T-helper 2 cell (primary cell): ENCODE measurements at places on chromosomes 5 and 9.

GRCh38 chr9:93598647-93599241 lies 22.4 kb downstream of the PHF2 start:
- no peak for DNase-seq

- DNase-seq = no peak
Measured at GRCh38 chr5:149422366-149423048, 43.4 kb upstream of the IL17B start.

DNA sequence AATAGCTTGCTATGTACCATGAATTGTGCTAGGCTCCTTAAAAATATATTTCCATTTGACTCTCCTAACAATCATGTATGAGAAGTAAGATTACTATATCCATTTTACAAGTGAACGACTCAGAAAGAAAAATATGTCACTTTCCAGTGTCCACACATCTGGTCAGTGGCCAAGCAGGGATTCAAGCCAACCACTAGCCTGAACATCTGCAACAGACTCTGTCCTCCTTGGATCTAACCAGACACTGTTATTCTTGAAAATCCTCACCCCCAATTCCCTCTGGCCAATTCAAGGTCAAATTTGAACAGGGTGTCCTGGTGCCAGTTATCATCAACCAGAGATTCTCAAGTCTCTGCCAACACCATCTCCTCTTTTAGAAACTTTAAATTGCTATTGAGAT lies 344.1 kb upstream of the WWC1 start:
- no peak for DNase-seq

DNA sequence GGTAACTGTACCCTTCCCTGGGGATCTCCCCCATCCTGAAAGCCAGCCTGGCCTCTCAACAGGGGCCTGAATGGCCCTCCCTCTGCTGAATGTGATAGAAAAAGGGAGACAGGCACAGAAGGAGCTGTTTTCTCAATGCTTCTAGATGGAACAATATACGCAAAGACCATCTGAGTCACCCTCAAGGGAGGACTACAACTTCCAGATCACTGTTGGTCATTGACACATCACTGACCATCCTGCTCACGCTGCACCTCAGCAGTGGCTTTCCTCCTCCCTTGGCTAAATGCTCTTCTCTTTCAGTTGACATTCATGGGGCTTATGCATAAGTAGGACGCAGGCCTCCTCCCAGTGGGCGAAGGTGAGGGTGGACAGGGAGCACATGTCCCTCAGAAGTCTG lies 112.2 kb upstream of the SHB start:
- DNase-seq = no peak

DNA sequence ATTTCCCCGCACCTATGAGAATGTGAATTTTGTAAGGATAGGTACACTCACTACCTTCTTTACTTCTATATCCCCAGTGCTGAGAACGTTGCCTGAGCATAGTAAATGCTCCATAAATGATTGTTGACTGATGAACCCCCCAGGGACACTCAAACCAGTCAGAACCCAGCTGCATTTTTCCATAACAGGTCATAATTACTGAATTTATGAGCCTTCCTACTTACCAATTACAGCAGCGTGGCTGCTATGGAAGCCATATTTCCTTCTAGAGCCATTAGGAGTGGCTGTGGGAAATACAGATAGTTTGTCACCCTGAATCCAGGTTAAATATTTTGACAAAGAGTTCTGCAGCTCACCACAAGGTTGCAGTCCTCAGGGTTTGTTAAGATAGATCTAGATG lies 135.0 kb downstream of the TAF11L14 start:
- DNase-seq = no peak

DNA sequence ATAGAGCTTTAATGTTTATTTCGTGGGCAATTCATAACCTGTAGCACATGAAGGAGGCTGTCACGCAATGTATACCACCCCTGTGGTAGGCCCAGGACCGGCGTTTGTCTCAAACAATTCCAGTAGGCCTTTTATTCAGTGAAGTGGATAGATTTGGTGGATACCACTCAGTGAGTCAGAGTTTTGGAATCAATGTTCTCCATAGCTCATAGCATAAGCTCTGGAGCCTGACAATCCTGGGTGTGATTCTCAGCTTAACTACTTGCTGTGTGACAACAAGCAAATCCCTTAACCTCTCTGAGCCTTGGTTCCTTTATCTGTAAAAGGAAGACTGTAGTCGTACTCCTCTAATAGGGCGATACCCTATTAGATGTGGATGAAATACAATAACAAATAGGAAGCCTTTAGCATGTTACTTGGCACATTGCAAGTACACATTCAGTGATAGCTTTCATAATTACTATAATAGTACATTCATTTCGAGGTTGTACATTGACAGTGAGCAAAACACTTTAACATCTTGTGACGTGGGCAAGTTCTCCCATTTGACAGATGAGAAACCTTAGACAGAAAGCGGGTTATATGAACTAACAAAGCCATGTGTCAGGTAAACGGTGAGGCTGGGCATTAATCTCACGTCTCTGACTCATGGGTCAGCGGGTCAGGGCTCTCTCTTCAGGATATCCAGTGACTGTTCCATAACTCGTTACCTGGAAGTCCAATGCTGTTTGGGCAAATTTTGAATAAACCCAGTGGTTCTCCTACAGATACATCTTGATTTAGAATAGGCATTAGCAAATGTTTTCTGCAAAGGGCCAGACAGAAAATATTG lies 130.8 kb downstream of the C9orf152 start:
- DNase-seq = no peak

DNA sequence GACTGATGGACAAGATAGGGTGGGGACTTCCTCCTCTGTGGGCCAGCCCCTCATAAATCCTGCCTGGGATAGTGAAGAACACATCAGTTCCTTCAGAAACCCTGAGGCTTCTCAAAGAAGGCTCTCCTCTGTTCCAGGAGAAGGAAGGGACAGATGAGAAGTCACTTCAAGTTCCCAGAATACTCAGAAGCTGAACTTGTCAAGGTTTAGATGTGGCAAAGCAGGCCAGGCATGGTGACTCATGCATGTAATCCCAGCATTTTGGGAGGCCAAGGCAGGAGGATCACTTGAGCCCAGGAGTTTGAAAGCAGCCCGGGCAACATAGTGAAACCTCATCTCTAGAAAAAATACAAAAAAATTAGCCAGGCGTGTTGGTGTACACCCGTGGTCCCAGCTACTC lies 38.5 kb downstream of the STOM start:
- DNase-seq = no peak

DNA sequence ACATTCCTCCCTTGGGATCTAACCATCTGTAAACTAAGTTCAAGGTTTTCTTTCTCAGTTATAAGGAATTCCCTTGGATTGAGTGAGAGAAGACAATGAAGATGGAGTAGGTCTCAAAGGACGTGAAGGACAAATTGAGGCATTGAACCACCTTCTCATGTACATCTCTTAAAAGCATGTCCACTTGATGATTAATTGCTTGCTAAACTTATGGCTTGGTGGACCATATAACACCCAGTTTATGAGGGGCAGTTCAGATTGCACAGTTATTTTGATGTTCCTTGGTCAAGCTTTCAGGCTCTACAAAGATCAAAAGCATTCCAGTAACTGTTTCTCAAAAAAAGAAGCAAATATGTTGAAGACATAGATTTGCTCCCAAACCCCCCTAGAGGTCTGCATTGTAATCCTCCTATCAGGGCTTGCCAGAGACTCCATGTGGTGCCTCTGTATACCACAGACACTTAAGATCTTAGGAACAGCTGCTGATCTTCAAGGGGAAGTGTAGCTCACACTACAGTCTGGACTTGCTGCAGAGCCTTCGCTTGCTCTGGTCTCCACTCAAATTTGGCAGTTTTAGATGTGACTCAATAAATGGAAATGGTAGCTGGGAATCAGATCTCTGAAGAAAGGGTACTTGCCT lies 56.9 kb upstream of the ALDH1A1 start:
- no peak for DNase-seq
